ENCODE measurements at places on chromosomes 16 and 17.

DNA sequence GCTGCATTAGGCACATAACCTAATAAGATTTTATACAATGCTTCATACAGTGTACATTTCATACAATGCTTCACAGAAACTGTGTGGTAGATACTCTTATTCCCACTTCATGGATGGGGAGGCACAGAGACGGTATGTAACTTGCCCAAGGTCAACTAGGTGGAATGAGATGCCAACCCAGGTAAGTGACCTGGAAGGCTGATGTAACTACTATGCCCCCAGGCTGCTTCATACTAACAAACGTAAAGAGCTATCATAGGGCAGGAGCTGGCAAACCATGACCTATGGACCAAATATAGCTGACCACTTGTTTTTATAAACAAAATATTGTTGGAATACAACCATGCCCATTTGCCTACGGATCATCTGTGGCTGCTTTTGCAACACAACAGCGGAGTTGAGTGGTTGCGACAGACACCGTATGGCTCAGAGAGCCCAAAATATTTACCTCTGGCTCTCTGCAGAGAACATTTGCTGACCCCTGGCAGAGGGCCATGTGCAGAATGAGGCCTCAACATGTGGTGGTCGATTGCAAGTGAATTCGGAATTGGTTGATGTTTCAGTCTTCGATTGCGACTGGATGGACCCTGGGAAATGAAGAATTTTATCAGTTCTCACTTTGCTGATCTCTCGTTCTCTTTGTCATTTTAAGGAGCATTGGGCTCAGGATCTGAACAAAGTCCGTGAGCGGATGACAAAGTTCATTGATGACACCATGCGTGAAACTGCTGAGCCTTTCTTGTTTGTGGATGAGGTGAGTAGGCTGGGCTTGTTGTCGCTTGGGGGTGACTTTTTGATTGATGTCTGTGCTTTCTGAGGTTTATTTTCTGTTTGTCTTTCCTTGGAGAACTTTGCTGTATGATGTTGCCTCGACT is 109.7 kb downstream of the PLCG2 start:
- no peak for DNase-seq

- DNase-seq: no peak
Observed at GRCh38 chr17:37839196-37839978, 84.8 kb upstream of the TBC1D3K start.

DNA sequence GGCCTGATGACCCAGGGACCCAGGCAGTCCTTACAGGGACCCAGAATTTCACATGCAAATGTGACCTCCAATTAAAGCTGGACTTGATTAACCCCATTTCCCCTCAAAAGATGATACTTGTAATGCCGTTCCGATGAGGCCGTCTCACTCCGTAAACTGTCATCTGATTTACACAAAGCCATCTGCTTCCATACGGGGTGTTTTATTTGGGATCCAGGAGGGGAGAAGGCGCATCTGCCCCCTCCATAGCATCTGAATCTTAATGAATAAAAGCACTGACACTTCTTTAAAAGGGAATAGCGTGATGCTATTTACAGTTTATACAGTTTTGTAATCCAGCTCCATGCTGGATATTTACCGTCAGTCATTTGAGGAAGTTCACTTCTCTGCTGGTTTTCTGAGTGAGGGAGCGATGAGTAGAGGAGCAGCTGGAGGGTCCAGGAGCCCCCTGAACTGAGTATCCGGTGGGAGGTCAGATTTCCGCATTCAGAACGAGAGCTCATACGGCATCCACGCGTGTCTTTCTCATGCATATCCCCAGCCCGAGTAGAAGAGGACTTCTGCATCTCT is 452.7 kb downstream of the WWOX start:
- no peak for DNase-seq

- DNase-seq: no peak
Observed at GRCh38 chr17:37761059-37761458, 16.2 kb upstream of the HNF1B start.

- DNase-seq: no peak
Observed at GRCh38 chr16:28041615-28042014, 21.9 kb downstream of the GSG1L start.
